ENCODE measurements at places on chromosomes 5 and 9. TPM values are rescaled to one million over a fixed set of nuclear protein-coding genes. Genes with fewer than 3 reads are reported as not detected.
A peak's percentile ranks its signal among the peaks of the same experiment; 100 is the strongest.

The HEMGN gene
- total RNA-seq: not detected

The KLHL3 gene
- 11.7 TPM for total RNA-seq

The CCDC171 gene
- total RNA-seq: 4.4 TPM

The PCDHB6 gene
- 0.52 TPM for total RNA-seq

The MAP1B gene
- total RNA-seq: 263 TPM

The FAM153A gene
- total RNA-seq: not detected

The RNF183 gene
- not detected for total RNA-seq

The SPTLC1 gene
- total RNA-seq: 100 TPM

The MARCHF3 gene
- total RNA-seq: 12.7 TPM

The STXBP1 gene
- total RNA-seq: 76.4 TPM

The OBP2A gene
- not detected for total RNA-seq

The CEP72 gene
- total RNA-seq: 23.1 TPM

The ISL1 gene
- total RNA-seq: 0.38 TPM

GRCh38 chr5:173472164-173472563 lies 143.9 kb upstream of the STC2 start:
- DNase-seq: no peak

DNA sequence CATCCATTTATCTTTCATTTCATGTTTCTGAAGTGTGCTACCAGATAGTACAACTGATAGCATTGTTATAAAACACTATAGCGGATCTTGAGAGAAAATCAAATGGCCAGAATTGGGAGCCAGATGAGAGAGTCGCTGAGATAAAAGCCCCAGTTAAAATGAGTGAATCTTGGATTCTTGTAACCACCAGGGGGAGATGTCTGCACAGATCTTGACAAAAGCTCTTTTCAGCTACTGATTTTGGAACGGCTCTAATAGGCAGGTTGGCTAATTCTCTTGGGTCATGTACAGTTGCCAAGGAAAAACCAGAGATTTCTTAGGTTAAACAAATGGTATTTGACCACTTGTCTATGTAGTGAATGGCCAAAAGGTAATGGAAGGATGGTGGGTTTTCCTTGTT lies 21.7 kb downstream of the F2RL2 start:
- DNase-seq: peak; percentile 90

- DNase-seq: peak; percentile 75
Measured at GRCh38 chr5:147949711-147950573, 43.6 kb upstream of the C5orf46 start.

- no peak for DNase-seq
Measured at GRCh38 chr5:139091439-139092156, 106.6 kb downstream of the SIL1 start.

- DNase-seq: peak; percentile 12
Measured at GRCh38 chr5:24850926-24851486, 206.2 kb upstream of the CDH10 start.

DNA sequence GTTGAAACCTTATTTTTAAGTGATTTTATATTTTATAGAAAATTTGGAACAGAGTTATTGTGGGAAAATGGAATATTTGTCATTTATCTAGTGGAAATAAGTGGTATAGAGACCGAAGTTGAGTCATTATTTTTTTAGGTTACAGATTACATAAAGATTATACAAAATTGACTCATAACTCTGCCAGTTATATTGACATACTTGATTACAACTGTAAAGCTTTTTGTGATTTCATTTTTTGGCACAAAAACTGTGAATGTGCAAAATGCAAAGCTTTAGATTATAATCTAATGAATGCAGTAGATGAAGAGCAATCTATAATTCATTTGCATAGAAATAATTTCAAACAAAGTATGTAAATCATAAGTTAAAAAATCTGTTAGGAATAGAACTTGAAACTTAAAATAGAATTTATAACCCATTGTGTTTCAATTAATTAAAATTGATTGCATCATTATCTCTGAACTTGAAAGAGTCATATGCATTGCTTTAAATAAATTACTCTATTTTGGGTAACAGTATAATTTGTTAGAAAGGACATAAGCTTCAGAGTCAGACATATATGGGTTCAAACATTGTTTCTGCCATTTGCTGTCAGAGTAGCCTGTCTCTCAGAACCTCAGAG lies 280.4 kb downstream of the FER start:
- no peak for DNase-seq

DNA sequence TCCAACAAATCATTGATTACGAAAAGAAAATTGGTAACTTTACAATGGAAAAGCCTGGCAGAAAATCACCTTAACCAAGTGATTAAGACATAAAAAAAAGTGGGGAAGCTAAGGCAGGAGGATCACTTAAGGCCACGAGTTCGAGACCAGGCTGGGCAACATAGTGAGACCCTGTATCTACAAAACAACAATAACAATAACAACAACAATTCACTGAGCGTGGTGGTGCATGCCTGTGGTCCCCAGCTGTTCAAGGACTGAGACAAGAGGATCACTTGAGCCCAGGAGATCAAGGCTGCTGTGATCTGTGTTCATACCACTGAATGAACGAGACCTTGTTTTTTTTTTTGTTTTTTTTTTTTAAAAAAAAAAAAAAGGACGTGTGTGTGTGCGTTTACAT lies 21.3 kb downstream of the PTBP3 start:
- no peak for DNase-seq

- DNase-seq: no peak
Measured at GRCh38 chr5:69136293-69136692, 30.7 kb upstream of the CCNB1 start.

- DNase-seq: no peak
Measured at GRCh38 chr5:14327624-14328023, 184.5 kb downstream of the TRIO start.

DNA sequence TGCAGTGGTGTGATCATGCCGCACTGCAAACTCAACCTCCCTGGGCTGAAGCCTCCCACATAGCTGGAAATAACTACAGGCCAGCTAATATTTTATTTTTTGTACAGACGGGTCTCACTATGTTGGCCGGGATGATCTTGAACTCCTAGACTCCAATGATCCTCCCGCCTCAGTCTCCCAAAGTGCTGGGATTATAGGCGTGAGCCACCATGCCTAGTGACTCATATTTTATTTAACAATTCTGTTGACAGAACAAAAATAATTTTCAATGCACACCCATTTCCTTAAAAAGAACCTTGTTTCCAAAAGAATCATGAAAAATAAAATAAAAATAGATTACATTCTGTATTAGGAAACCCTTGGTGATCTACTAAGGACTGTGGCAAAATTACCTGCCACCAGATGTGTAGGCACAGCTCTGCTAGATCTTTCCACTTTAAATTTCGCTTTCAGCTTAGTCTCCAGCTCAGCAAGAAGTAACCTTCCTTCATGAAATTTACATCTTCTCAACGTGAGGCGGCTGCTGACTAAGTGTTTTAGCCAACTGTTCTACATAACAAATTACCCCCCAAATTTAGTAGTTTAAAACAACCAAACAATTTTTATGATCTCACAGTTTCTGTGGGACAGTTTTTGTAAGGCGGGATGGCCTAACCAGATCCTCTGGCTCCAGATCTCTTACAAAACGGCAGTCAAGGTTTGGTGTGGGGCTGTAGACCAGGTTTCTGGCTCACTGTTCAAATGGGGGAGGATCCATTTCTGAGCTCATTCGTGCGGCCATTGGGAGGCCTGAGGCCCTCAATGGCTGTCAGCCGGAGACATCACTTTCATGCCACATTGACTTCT lies 32.6 kb upstream of the GOLPH3 start:
- no peak for DNase-seq

GRCh38 chr5:111517853-111518501 lies 5.6 kb upstream of the STARD4 start:
- DNase-seq: no peak

- no peak for DNase-seq
Measured at GRCh38 chr5:76406014-76406413, 2.9 kb downstream of the IQGAP2 start.

- no peak for DNase-seq
Measured at GRCh38 chr9:107782789-107783188, 293.2 kb upstream of the KLF4 start.

DNA sequence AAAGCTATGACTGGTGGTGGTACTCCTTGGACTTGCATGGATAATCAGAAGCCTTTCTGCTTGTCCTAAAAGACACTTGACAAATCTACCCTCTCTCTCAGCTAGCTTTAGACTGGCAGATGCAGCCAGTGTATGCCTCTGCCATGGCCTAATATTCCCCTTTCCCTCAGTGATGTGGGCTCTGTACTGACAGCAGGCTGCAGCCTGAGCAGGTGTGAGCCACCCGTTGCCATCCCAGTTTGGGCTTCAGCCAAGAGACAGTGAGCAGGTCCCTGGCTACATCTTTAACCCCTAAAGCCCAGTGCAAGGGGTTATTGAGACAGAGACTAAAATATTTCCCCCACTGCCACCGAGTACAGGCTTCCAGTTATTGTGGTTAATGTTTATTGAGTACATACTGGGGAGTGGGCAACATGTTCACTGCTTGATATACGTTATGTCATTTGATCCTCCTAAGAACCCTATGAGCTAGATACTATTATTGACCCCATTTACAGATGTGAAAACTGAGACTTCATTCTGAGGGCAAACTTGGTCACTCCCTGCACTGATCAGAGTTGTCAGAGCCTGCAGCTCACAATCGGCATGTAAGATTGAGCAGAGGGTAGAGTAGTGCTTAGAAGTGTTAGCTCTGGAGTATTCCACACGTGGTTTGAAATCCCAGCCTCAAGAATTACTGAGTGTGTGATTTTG lies 254.2 kb downstream of the ARHGAP26 start:
- DNase-seq: no peak

DNA sequence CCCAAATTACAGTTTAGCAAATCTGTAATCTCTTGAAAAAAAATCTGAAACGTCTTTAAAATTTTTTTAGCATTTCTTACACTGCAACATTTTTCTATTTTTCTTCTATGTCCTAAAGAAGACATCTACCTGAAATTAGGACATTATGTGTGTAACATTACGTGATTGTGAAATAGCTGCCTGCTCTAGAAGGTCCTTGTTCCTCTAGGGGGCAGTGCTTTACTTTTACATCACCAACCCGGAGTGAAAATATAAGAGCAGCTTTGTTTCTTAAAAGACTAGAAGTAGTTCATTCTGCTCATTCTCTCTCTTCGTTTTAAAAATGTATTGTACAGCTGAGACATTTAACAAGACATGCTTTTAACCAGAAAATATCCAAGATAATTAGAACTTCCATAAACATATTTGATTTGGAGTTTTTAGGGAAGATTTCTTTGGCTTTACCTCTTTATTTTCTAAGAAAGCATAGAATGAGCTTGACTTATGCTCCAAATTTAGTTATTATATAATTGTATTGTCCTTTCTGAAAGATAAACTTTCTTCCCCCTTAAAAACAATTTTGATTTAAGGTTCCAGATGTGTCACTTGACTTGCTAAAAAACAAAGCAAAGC lies 48.1 kb upstream of the RIOK2 start:
- DNase-seq: peak; percentile 83

GRCh38 chr9:31799953-31800609 lies 584.4 kb upstream of the ACO1 start:
- peak; percentile 82 for DNase-seq

GRCh38 chr5:37075399-37075950 lies 173.7 kb downstream of the CPLANE1 start:
- no peak for DNase-seq

- peak; percentile 33 for DNase-seq
Measured at GRCh38 chr5:79694652-79695051, 5.0 kb downstream of the CMYA5 start.

GRCh38 chr5:176798086-176798876 lies 12.1 kb upstream of the UNC5A start:
- DNase-seq: no peak
